Activated T-cell treated with anti-CD3 and anti-CD28 coated beads for 24 hours (primary cell): ENCODE measurements at places on chromosomes 2 and 18.

DNA sequence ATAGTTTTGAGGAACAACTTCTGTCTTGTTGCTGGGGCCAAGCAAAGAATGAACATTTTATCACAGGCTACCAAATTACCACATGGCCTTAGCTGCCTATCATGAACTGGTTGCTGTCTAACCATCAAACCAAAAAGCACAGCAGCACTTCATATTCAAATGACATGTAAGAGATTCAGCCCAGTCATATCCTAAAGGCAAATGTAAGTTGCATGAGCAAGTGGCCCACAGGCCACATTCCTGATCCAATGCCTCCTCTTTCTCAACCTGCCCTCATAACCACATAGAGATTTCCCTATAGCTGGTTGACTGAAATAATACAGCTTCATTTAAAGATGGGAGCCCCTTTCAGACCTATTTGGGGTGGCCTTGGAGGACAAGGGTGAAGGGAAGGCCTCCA lies 572.3 kb downstream of the IRS1 start:
- no peak for DNase-seq

DNA sequence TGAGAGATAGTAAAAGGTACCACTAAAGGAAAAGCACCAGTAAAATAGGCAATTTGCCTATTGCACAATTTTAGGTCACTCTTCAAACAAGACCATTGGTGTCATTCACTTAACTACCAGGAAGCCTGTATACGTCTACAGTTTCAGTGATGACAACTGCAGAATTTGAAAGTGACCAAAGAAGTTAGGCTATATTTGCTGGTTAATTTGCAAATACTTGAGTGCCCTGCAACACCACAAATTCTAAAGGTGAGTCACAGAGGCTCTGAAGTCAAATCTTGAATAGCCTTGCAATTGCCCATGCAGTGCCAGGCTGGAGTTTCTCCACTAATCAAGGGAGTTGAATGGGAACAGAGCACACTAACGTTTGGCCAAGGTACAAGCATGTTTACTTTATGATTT lies 128.7 kb upstream of the CCDC68 start:
- no peak for DNase-seq

DNA sequence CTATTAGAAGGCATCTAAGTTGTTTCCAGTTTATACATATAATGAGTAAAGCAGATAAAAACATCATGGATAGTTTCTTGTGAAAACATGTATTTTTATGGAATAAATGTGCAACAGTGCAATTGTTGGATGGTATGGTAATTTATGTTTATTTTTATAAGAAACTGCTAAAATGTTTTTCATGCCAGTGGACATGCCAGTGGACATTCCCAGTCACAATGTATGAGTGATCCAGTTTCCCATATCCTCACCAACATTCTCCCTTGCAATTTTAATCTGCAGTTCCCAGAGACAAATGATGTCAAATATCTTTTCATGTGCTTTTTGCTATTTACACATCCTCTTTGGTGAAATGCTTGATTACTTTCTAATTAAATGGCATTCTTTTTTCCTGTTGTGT lies 818.6 kb downstream of the SUCLG1 start:
- DNase-seq, result no peak

DNA sequence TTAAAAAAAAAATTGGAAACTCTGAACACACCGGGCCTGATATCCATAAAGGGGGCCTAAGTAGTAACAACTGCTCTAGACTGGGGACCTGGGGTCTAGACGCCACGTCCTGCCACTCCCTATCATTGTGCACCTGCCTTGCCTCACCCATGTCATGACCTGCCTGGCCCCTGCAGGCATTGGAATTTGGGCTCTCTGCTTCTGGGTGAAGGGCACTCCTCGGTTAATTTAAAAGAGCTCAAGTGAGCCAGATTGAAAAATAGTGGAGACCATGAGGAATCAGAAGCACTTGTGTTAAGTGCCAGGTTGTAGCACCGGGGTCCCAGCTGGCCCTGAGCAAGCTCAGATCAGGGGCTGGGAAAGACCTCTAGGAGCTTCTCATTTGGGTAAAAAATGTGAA lies 48.1 kb downstream of the SLC4A1AP start:
- no peak for DNase-seq

DNA sequence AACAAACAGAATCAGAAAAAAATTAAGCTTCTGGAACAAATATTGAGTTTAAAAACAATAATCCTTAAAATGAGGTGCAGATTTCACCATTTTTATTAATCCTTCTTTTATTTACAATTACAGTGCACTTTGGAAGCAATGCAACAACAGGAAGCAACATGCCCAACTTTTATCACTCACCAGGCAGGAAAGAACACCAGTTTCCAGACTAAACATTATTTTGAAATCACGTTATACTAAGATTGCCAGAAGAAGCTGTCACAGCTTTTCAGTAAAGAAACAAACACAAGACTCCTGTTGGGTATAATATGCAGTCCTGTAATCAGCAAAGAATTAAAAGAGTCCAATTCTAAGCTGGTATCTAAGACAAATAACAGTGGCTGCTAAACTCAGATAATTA lies 137.9 kb upstream of the ZC3H15 start:
- no peak for DNase-seq

DNA sequence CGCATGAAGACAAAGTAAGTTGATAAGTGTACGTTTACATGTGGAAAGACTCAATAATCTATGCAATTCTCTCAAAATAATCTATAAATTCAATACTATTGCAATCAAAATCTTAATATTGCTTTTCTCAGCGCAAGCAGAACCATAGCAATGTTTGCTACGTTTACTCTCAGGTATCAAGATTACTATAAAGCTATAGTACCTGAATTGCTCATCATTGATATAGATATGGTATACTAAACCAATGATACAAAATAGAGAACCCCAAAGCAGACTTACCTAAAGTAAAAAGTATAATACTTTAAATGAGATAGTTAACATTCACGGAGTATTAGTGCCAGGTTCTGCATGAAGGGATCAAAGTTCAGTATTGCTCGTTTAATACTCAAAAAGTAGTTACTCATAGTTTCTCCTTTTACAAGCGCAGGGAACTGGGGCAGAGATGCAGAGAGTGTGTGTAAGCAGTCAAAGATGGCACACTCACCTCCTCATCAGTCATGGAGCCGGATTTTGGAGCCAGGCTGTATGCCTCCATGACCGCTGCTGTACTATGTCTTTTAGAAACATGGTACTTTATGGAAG lies 391.0 kb upstream of the ID2 start:
- no peak for DNase-seq

- no peak for DNase-seq
These were observed 43.3 kb downstream of the FER1L5 start for GRCh38 chr2:96685577-96686459.

GRCh38 chr2:172147944-172148650 lies 45.4 kb upstream of the DLX2 start:
- no peak for DNase-seq

DNA sequence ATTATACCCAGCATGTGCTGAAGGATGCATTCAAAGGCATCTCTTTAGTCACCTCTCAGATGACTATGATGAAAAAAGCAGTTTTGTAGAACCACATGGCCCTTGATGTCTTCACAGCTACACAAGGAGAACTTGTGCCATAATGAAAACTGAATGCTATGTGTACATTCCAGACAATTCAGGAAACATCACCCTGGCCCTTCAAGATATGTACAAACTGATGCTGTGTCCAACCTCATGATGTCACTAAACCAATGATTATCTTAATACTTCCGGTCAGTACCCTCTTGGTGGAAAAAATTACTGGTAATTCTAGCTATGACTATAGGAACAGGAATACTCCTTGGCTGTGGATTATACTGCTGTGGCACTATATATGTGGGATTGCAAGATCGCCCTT lies 20.0 kb downstream of the DUSP11 start:
- no peak for DNase-seq
